Skeletal muscle tissue (tissue), 5 donors: ENCODE measurements at places on chromosomes 5 and 9. TPM values are rescaled to one million over a fixed set of nuclear protein-coding genes. Genes with fewer than 3 reads are reported as not detected.

Gene HDHD3
- 3.7 TPM for total RNA-seq

Gene ARAP3
- 5.2 TPM for total RNA-seq

Gene PCDHGC5
- 2.1 TPM for total RNA-seq

Gene CD14
- total RNA-seq, result 39.7 TPM
